Fibroblast of mammary gland (primary cell): ENCODE measurements at places on chromosomes 6 and 20.

DNA sequence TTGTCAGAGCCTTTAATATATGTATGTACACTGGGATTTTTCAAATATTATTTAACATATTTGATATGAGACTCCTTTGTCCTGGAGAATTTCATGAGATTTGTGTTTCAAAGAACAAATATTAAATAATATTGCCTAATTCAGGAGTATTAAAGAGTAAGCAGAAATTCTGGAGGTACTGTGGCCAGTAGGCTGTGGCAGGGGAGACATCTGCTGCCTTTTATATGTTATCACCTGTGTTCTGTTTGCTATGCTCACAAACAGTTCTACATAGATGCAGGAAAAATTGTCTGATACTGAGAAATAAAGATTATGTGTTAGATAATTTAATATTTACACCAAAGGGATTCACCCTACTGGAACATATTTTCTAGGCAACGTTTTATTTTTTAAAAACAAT is 395.4 kb upstream of the SLC35B3 start:
- DNase-seq, result no peak

GRCh38 chr6:99310553-99310952 is 38.9 kb downstream of the FAXC start:
- DNase-seq, result no peak

GRCh38 chr6:168129292-168130167 is 50.5 kb upstream of the FRMD1 start:
- no peak for DNase-seq

GRCh38 chr6:38584731-38585130 is 55.0 kb downstream of the BTBD9 start:
- DNase-seq, result no peak

- no peak for DNase-seq
Observed at GRCh38 chr20:59811681-59812171, 121.7 kb downstream of the SYCP2 start.

- peak; percentile 60 for DNase-seq
Observed at GRCh38 chr6:83221889-83222479, 28.8 kb downstream of the RWDD2A start.

DNA sequence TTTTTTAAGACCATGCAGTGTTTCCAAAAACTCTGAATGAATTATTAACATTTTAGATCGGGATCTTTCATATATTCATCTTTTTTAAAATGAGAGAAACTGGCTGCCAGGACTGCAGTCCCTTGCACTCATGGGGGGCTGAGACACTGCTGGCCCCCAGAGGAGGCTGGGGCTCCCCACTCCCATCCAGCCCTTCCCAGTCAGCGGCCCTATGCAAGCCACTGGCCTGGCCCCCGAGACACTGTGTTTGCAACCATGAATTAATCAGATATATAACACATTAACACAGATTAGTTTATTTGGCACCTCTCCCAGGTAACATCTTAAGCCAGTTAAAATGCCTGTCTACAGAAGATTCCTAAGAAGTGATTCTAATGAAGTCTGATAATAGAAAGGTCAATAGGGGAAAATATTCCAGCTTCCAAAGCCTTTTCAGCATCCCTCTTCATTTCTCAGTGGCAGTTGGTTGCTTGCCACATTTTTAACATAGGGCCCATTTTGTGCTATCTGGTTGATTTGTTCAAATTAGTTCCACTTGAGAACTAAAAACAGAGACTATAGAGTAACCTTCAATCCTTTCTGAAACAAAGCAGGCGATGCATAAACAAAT is 184.4 kb upstream of the FBXL4 start:
- DNase-seq, result no peak

- DNase-seq, result no peak
Observed at GRCh38 chr6:169176361-169176991, 77.2 kb downstream of the THBS2 start.

- DNase-seq, result no peak
Observed at GRCh38 chr20:57856658-57857057, 146.8 kb upstream of the PMEPA1 start.

DNA sequence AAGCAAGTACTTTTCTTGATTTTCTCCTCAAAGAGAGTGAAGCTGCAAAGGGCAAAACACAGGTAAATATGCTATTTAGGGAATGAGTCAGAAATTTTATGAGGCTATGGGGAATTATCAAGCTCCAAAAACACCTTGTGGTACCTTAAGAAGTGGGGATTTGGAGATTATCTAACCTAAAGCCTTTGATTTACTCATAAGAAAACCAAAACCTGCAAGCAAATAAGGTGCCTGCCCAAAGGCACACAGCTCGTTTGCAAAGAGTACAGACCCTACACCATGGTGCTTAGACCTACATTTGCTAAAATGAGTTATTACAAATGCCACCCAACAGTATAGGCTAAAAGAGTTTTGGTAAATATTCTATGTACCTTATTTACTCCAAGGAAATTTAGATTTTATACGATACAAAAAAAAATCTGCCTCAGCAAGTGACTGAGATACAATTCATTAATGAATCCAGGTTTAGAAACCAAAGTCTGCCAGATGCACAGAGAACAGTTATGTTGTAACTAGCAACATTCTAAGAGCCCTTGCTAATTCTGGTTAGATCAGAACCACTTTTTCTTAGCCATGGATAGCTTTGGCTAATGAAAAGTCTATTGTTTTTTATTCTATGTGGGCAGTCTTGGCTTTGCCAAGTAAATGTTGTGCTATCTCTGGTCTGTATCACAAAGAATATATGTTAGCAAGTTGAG is 101.5 kb downstream of the KHDC1L start:
- DNase-seq, result no peak

GRCh38 chr20:10462516-10462915 is 27.4 kb downstream of the SLX4IP start:
- DNase-seq, result no peak

DNA sequence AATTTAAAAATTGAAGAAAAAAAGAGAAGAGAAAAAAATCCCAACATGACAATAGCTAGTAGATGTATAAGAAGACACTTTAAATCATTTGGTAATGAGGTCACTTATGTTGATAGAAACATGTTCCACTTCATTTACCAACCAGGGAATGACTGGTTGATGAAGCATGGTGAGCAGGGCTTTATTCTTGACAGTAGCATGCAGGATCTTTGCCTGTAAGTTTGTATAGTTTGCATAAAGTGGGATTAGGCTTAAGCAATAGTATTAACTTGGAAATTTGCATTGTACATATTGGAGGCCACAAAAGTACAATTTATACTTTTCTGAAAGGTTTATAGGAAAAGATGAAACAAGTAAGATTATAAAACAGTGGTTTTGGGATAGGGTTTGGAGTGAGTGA is 67.0 kb downstream of the NOX3 start:
- DNase-seq, result peak; percentile 36

GRCh38 chr6:65570340-65570739 is 136.7 kb downstream of the EYS start:
- DNase-seq, result no peak

DNA sequence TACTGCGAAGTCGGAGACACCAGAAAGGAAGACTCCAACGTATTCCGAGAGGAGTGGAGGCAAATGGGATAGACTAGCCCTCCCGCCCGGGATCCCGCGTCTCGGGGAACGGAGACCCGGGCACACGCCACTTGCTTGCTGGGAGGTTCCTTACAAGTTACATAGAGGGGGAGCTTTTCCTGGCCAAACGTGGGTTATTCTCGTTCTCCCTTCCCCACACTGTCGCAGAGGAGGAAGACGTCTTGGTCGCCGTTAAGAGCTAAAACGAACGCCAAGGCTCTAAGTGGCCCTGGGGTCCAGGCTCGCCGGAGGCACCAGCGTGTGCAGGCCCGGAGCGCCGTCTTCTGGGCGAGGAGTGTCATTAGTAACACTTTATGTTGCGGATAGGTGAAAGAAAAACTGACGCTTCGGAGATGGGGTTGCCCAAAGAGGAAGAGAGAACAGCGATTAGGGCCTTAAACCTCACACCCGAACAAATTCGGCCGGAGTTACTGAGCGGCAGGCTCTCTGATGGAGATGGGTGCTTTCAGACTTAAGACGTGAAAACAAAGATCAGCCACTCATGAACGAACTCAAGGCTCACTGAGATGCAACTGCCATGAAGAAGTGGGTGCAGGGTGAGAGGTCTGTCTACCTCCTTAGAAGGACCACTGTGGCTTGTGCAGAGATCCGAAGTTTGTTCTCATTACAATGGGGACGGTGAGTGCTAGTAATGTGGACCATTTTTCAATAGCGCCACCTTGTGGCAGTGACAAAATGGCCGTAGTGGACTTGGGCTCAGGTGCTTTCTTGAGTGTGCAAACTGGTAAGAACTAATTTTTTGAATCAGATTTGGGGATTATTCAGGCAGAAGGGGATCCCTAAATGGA is 11.7 kb upstream of the ZNF311 start:
- DNase-seq, result peak; percentile 81

DNA sequence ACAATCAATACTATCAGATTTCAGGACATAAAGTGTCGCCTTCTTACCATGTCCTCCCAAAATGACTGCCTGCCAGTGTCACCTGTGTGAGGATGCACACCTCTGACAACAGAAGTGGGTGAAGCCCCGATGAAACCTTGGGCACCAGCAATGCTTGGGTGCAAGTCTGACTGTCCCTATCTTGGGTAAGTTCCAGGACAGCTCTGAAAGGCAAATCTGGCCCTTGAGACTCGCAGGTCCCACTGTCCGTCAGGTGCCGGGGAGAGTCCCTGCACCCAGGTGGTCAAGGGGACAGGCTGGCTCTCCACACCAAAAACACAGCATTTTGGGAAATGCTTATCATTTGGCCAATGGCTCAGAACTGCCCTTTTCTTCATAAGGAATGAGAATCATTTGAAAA is 43.3 kb downstream of the EZR start:
- no peak for DNase-seq

DNA sequence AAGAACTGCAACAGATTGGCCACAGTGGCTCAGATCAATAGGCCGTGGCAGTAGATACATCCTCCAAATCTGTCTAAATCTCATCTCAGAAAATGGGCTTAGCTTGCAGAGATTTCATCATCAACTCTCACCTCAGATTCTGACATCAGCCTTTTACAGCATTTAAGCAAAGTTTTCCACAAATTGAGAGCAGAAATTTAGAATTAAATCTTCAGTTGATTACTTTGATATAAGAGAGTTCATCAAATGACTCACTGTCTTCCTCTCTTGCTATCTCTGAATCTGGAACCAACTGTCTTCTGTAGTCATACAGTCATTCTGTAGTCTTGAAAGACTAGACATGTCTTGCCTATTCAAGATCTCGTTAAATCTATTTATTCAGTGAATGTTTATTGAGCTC is 45.2 kb upstream of the CTAGE9 start:
- DNase-seq, result peak; percentile 76

DNA sequence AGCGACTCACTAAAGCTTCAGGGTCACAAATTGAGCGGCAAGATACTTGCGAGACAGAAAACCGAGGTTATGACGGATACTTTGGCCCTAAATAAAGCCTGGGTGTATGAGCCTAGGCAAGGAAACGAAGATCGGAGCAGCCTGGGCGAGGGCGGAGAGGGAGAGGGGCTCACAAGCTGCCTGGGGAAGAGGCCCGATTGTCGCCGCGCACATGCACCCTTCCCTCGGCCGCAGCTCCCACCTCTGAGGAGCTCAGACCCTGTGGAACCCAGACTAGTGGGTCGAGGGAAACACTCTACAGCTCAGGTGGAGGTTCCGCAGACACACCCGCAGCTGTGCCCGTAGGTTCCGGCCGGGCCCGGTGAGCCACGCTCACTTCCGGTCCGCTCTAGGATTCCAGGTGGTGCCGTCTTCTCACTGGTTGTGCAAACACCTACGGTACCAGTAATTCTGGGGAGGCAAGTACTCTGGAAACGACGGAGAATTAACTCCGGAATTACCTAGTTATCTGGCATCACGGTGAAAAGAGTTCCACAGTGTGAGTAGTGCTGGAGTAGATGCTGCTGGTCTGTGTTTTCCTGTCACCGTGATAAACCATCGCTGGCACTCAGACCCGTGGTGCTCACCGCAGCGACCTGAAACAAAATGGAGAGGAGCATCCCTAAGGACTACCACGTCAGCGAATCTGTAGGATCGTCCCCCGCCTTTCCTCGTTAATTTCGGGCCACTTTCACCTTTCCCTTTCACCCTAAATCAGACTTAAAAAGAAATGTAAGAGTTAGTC is 61.5 kb downstream of the GPX5 start:
- DNase-seq, result peak; percentile 34

DNA sequence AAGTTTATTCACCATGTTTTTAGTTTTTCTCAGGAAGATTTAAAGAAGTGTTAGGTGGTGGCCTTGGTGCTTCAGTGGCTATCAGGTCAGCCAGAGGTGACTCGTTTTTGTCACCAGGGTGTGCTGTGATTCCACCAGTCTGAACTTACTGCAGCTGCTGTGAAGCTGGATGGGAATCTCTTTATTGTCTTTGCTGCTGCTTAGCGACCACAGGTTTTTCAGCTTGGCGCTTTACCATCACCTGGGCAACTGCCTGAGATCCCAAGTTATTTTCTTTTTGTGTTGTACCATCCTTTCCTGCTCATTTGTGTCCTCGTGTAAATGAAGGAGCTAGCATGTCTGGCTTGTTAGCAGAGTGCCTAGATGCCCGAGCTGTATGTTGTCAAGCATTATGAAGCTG is 146.9 kb downstream of the MACROD2 start:
- peak; percentile 41 for DNase-seq

DNA sequence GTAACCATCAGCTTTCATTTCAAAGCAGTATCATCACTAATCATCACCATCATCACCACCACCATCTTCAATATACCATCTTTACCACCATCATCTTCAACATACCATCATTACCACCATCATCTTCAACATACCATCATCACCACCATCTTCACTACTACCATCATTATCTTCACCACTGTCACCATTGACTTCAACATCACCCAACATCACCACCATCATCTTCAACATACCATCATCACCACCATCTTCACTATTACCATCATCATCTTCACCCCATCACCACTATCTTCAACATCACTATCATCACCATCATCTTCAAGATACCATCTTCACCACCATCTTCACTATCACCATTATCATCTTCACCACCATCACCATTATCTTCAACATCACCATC is 40.5 kb upstream of the FRMD1 start:
- DNase-seq, result no peak

DNA sequence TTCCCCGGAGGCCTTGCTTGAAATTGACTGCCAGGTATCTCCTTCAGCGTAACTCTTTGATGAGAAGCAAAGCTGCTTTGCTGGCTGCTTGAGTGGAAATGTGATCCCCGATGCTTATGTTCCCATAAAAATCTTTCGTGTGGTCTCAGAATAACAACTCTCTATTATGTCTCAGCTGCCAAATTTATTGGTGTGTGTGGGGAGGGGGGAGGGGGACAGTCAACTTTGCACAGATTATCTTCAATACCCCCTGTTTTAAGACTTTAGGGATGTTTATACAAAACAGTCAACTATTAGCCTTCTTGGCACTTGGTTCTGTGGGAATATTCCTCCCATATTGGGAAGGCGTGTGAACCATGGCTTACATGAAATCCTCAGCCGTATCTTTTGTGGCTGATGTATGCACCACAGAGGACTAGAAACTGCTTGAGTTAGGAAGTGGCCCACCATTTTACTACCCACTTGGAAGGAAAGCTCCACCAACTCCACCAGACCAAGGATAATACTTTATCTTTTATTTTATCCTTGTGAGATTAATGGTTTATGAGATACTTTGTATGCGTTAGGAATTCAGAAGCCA is 101.5 kb upstream of the SLC24A3 start:
- no peak for DNase-seq

GRCh38 chr6:162907876-162908481 is 180.2 kb downstream of the PACRG start:
- DNase-seq, result peak; percentile 71

GRCh38 chr20:51596668-51597388 is 54.3 kb upstream of the NFATC2 start:
- DNase-seq, result no peak
